ENCODE measurements at places on chromosomes 3 and 15.

GRCh38 chr3:37626736-37627565 is 234.7 kb upstream of the CTDSPL start:
- DNase-seq, result no peak

DNA sequence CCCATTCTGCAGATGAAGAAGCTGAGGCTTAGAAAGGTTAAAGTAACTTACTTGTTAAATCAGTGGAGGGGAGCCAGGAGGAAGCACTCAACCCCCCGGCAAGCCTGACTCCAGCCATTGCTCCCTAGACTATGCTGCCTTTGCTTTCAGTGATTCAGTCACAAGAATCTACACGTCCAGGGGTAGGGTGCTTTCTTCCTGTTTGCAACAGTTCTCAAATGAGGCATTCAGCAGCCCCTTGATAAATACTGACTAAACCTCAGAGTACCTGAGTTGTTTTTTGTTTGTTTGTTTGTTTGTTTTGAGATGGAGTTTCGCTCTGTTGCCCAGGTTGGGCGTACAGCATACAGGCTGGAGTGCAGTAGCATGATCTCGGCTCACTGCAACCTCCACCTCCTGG is 28.6 kb downstream of the MAGEF1 start:
- no peak for DNase-seq

DNA sequence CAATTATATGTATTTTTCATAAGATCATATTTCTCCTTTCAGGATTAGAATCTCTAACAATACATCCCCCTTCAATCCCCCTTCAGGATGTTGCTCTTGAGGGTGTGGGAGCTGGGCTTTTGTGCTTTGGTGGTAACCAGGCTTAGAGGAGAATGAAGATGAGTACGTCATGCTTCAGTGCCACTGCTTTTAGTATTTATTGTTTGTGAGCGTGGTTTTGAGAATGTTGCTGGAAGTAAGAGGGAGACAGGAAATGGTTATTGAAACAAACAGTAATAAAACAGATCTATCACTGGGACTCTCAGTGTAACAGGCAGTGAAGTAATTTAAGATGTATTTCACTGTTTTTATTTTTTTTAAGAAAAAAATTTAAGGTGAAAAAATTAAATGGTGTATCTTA is 35.3 kb downstream of the GBE1 start:
- no peak for DNase-seq

DNA sequence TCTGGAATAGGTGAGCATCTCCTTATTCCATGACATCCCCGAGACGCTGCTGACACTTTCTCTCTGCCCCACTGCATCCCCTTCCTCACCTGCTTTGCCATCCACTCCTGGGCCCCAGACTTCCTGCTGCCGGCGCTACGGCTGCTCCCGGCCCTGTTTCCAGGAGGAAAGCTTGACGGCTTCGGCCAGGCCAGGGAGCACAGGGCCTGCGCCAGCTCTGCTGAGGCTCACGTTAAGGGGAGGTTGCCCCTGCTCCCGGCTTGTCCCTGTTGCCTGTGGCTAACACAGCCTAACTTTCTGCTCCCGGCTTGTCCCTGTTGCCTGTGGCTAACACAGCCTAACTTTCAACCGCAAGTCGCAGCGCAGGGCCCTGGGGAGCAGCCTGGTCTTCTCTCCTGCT is 177.3 kb upstream of the RGMA start:
- DNase-seq, result no peak

- DNase-seq, result no peak
Observed at GRCh38 chr3:185928496-185928895, 9.3 kb downstream of the TRA2B start.

GRCh38 chr15:67178569-67179210 is 75.8 kb downstream of the AAGAB start:
- DNase-seq, result no peak
